ENCODE measurements at places on chromosomes 5 and 9. TPM values are rescaled to one million over a fixed set of nuclear protein-coding genes. Genes with fewer than 3 reads are reported as not detected.
A peak's percentile ranks its signal among the peaks of the same experiment; 100 is the strongest.

Gene TRAF1
- 0.85 TPM for total RNA-seq

- no peak for DNase-seq
These were observed 42.3 kb upstream of the MATR3 start for GRCh38 chr5:139251281-139251687.

DNA sequence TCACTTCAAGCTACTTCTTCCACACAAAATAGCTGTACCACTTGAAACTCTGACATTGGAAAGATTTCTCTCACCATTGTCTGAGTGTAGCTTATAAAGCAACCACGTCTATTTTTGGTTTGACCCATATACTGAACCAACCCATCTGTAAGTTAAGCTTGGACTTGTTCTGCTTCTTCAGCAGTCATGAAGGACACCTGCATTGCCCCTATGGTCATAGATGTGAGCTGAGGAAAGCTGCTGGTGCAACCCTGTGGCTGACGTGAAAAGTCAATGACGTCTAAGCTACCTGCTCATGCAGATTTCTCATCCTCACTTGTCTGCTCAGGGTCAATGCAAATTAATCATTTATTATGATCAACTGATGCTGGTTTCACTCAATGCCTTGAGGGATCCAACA lies 417.4 kb downstream of the CETN3 start:
- no peak for DNase-seq

DNA sequence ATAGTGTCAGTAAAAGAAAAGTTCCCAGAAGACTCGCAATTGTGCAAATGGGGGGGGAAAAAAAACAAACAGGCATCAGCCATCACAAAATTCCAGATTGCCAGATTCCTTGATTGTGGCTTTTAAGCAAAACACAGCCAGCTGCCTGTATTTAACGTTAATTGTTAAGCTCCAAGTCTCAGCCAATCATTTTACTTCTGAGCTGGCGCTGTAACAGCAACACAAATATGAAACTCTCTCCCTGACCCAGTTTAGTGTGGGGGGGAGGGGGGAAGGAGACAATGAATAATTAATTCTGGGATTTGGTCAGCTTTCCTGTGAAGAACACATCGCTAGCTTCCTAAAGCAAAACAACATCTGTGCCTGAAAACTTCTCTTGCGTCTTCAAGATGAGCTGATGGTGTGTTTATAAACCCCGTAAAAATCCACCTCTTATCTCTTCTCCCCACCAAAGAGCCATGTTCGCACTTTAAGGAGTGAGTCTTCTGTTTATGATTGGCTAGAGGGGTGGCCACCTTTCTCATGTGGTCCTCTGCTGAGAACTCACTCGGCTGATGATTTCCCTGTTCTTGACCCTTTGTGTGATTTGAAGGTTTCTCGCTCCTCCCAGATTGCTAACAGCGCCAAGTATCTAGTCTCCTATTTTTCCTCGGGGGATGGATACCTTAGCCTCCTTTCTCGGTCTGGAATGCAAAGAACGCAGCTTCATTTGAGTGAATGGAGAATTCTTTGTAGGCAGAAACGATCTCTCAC lies 160.2 kb upstream of the DAPK1 start:
- DNase-seq, result peak; percentile 84

- DNase-seq, result peak; percentile 91
These were observed 753 bp downstream of the FANCC start for GRCh38 chr9:95316794-95317118.

DNA sequence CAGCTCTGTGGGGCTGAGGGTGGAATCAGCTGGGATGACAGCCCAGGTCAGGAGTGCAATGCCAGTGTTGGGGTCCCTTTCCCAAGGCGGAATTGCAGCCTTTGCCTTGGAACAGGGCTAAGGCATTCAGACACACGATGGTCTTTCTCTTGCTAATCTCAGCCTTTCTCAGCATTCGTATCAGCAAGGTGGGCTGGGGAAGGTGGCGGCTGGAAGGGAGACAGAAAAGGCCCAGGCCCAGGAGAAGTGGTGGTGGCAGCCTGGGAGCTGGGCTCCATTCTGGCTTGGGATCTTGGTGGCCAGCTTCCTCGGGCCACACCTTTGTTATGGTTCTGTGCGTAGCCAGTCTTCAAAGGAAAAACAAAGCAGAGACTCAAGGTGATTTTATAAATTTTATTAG lies 1.1 kb upstream of the ARHGEF28 start:
- no peak for DNase-seq

DNA sequence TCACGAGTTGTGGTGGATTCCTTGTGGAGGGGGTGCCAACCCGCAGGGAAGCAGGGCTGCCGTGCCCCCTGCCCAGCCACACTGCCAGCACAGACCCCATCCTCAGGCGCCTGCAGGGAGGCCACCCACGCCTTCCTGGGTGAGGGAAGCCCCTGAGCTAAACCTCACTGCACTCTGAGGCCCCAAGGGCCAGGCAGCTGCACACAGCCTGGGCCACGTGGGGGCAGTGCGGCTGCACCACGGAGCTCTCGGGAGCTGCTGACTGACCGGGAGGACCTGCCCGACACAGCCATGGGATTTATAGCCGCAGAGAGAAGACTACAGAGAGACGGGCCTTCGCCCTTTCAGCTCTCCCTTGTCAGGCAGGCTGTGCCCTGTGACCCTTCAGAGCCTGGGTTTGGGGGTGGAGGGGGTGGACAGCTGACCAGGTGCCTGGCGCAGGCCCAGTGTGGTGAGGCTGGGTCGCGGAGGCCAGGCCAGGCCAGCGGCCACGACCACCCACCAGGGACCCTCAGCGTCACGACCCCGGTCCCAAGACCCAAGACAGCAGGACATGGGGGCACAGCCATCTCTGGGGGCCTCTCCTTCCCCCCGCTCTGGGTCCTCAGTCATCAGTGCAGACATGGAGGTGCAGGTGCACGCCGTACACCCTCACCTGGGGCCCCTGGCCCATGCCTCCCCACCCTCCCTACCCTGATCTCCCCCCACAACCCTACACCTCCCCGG lies 4.3 kb upstream of the AHRR start:
- peak; percentile 78 for DNase-seq
